Activated CD4-positive, alpha-beta T cell treated with anti-CD3 and anti-CD28 coated beads for 4 hours (primary cell): ENCODE measurements at places on chromosomes 7 and 10.

DNA sequence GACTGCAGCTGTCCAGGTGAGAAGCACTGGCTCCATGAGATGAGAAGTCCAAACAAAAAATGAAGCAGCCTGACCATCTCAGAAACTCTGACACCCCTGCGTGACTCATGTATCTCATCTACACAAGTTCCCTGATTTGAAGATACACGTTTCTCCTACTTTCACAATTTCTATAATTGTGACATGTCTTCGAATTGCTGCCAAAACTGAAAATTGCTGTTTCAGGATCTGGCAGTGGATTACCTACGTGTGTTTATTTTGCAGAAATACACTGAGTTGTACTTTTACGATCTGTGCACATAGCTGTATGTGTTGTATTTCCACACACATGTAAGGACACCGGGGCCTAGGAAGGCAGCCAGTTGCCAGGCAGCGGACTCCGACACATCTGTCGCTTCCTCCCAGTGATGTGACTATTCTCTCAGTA lies 53.2 kb downstream of the LARP4B start:
- DNase-seq = no peak

- no peak for DNase-seq
Observed at GRCh38 chr7:24966802-24967201, 13.2 kb downstream of the OSBPL3 start.

- no peak for DNase-seq
Observed at GRCh38 chr10:45461034-45461433, 87.0 kb downstream of the ALOX5 start.

DNA sequence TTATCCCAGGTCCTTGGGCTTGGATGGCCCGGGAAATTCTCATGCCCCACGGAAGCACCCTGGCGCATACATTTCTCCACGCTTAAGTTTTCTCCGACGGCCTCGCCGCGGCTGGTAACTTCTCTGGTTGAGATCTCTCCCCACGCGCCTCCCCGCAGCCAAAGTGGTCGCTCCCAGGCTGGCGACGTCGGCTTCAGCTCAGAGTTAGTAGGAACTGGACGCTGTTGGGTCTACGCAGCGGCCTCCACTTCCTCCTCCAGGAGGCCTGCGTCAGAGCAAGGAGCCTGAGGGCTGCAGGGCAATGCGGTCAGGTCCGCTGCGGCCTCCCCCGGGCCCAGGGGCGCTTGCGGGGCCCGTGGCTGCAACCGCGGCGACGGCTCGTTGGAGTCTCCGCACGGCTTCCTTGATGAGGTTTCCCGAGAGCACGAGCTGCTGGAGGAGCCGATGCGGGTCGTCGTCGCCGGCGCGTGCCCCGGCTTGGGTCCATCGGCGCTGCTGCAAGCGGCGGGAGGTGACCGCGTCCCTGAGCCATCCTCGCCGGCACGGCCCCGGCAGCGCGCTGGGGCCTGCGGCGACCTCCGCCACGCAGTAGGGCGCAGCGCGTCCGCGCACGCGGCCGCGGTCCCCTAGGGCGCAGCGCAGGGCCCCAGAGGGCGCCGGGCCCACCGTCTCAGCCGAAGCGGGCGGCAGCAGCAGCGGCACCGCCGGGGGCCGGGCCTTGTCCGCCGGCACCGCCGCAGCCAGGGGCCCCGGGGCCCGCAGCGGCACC lies 744 bp downstream of the FRAT2 start:
- DNase-seq = peak; percentile 9

DNA sequence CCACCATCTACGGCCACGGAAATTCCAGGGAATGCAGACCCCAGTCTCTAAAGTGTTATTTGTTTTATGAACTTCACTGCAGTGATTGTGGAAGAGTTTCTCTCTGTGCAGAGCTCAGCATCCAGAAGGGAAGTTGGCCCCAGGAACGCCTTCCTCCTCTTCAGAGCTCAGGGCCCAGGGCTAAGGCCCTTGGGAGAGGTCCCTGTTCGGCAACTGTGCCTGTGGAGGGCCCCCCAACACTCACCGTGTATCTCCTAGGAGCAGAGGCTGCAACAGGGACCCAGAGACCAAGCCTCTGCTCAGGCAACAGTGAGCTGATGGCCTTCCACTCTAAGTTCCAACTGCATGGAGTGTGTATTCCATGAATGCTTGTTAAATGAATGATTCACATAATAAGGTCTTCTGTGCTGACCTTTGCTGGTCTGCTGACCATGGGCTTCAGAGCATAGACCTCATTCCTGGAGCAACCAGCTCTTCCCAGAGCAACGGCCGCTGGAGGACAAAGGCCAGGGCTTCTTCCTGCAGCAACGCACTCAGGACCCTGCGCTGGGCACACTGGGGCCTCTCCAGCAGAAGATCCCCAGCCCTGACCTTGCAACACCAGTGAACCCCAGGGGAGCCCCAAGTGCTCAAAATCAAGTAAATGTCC lies 7.7 kb downstream of the DIP2C start:
- no peak for DNase-seq

GRCh38 chr10:89702121-89702480 lies 711 bp downstream of the KIF20B start:
- DNase-seq = no peak

GRCh38 chr7:129110258-129110981 lies 34.1 kb upstream of the TSPAN33 start:
- no peak for DNase-seq

GRCh38 chr7:96173781-96174180 lies 148.1 kb downstream of the SLC25A13 start:
- DNase-seq = no peak

GRCh38 chr7:47897831-47898230 lies 50.4 kb downstream of the PKD1L1 start:
- no peak for DNase-seq

DNA sequence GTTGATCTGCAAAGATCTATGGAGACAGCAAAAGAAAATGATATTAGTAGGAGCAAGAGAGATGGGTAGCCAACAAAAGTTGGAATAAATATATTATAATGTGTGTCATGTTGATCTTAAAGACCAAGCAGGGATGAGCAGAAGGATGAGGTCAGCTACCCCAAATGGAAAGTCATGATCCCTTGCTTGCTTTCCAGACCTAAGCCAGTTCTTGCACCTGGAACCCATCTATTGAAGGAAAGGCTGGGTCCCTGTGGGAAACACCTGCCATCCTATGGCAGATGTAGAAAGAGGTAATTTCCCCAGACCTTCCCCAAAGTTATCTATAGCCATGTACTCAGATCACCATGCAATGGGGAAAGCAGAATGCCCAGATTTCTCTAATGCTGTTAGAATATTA lies 52.5 kb downstream of the LYZL2 start:
- no peak for DNase-seq

DNA sequence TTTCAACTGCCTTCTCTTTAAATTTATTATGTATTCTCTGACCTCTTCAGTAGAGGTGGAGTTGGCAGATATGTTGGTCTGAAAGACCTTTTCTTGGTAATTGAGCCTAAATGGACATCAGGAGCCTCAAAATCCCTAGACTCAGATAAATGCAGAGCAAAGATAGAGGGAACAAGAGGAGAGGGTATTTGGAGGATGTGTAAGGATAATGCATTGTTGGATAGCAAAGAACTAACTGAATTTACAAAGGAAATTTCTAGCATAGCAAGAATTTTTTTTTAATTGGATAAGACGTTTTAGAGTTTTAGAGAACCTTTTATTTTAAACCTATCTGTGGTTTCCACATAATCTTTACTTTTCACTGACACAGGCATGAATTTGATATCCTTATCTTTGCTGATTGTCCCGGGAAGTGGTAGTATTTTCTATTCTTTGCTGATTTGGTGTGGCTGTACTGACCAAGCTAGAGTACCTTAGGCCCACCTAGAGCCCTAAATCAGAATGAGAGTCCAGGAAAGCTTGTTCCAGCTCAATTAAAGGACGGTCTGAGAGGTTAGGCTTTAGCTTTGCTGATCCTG lies 91.3 kb downstream of the NRF1 start:
- DNase-seq = no peak

DNA sequence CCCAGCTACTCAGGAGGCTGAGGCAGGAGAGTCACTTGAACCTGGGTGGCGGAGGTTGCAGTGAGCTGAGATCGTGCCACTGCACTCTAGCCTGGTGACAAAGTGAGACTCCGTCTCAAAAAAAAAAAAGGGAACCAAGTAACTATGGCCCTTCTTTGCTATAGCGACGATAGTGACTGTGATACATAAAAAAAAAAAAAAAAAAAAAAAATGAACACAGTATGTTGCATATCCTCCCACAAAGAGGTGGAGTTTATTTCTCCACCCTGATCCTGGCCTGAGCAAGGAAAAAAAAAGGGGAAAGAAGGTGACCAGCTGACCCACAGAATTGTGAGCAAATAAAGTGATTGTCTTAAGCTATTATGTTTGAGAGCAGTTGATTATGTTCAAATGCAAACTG lies 42.3 kb upstream of the STEAP1B start:
- no peak for DNase-seq

DNA sequence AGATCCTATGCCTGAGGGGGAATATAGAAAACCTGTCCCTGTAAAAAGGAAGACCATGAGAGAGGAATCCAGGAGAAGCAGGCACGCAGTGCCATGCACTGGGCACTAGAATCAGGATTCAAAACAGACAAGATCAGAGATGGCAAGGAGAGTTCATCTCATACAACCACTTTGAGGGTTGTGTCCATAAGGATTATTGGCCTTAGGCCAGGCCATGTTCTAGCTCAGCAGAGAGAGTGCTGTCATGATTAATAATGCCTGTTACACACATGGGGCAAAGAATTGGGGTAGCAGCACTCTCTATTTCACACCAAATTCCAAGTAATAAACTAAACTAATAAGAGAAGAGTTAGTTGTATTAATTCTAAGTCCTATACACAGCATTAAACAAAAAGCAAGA lies 29.1 kb downstream of the EZH2 start:
- no peak for DNase-seq

DNA sequence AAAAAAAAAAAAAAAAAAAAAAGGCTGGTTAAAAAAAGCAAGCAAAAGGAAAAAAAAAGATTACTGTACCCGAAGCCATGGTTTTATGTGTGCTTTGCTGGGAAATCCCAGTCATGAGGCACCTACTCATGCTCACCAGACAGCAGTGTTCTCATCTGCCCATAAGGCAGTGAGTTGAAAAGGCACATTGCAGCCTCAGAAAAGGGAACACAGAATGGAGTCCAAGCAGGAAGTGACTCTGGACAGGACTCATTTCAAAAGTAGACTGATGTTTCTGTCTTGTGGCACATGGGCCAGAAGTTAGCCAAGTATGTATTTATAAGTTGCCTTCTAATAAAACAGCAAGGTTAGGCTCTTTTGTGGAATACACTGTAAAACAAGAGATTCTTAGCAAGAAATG lies 40.2 kb downstream of the PDSS1 start:
- no peak for DNase-seq

GRCh38 chr10:48725708-48726107 lies 41.0 kb downstream of the WDFY4 start:
- DNase-seq = no peak

GRCh38 chr7:30321882-30322192 lies 37.4 kb downstream of the ZNRF2 start:
- DNase-seq = no peak

GRCh38 chr10:1939016-1939415 lies 201.7 kb upstream of the ADARB2 start:
- peak; percentile 66 for DNase-seq

- DNase-seq = peak; percentile 54
Observed at GRCh38 chr7:97027427-97028234, 3.0 kb upstream of the DLX5 start.

DNA sequence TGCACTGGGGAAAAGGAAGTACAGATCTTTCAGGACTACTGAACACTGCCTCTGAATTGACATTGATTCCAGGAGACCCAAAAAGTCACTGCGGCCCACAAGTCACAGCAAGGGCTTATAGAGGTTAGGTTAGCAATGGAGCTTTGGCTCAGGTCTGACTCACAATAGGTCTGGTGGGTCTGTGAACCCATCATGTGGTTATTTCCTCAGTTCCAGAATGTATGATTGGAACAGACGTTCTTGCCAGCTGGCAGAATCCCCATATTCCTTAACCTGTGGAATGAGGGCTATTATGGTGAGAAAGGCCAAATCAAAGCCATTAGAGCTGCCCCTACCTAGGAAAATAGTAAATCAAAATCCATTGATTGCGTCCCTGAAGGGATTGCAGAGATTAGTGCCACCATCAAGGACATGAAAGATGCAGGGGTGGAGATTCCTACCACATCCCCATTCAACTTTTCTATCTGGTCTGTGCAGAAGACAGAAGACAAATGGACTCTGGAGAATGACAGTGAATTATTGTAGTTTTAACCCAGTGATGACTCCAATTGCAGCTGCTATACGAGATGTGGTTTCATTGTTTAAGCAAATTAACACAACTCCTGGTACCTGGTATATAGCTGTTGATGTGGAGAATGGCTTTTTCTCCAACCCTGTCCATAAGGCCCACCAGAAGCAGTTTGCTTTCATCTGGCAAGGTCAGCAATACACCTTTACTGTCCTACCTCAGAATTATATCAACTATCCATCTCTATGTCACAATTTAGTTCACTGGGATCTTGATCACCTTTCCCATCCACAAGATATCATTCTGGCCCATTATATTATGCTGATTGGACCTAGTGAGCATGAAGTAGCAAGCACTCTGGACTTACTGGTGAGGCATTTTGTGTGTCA lies 44.5 kb upstream of the PIK3CG start:
- DNase-seq = no peak

DNA sequence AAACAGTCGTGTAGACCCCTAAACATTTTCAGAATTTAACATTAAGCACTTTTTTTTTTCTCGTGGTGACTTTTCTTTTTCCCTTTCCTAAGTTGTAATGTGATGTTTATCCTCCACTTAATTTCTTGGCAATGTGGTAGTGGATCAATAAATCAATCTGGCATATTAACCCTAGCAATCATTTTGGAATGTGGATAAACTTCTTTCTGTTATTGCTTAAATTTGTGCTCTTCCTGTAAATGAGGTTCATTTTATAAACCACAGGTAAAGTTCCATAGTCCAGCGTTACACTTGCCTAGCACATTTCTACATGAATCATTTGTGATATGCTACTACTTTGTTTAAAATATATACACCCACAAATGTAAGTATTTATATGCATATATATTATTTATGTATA lies 247.4 kb upstream of the ETV1 start:
- no peak for DNase-seq

GRCh38 chr10:14953424-14954000 lies 384 bp downstream of the DCLRE1C start:
- DNase-seq = no peak

DNA sequence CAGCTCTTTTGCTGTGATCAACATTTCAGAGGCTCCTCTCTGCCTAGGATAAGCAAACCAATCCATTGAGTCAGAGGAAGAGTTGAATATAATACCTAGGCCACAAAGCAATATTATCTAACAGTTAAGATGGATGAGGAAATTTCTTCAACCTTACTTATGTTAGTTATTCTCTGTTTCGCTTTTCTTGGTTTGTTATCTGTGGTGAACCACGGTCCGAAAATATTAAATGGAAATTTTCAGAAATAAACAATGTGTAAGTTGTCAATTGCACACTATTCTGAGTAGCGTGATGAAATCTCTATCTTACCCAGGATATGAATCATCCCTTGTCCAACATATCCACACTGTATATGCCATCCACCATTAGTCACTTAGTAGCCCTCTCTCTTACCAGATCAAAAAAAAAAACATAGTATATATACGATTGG lies 1.5 kb upstream of the HTR7 start:
- DNase-seq = no peak
